ENCODE measurements at places on chromosomes 12 and 14.

DNA sequence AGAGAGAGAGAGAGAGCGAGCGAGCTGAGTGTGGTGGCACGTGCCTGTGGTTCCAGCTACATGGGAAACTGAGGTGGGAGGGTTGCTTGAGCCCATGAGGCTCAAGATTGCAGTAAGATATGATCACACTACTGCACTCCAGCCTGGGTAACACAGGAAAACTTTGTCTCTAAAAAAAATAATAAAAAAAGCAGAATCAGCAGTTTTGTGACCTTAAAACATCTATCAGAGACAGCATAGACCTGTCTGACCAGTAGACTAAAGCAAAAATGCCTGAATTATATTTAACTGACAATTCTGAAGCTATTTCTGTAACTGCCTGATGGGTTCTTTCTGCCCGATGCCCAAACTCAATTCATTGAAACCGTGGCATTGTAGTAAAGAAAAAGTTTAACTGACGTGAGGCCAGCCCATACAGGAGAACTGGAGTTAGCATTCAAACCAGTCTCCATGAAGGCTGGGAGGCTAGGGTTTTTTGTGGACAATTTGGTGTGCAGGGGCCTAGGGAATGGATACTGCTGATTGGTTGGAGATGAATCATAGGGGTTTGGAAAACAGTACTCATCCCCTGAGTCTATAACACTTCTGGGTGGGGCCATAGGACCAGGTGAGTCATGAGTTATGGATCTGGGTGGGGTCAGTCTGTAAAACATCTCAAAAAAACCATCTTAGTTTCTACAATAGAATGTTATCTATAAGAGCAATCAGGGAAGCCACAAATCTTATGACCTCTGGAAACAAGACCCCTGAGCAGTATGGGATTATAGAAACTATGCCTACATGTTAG, 8.0 kb upstream of the RASSF8 start:
- DNase-seq = no peak

GRCh38 chr12:122062832-122063693, 15.5 kb upstream of the MLXIP start:
- no peak for DNase-seq

DNA sequence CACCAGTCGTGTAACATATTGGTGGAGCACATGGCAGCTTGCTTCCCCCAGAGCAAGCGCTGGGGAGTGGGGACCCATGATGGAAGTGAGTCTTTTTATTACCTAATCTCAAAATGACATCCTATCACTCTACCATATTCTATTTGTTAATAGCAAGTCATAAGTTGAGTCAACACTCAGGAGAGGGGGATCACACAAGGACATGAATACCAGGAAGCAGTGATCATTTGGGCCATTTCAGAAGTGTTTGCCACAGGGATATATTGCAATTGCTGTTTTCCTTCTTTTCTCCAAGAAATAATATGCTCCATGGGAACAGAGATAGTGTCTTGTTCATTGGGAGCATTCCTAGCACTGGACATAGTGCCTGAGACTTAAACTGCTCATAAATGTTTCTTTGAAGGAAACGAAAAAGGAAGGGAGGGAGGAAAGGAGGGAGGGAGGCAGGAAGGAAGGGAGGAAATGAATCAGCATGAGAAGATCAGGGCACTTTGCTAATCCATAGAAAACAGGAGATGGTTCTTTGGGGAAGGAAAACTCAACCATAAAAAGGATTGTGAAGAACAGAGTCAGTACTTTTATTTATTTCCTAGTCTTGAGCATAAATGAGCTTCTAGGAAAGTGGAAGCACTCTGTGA, 39.2 kb upstream of the EEA1 start:
- DNase-seq = no peak

DNA sequence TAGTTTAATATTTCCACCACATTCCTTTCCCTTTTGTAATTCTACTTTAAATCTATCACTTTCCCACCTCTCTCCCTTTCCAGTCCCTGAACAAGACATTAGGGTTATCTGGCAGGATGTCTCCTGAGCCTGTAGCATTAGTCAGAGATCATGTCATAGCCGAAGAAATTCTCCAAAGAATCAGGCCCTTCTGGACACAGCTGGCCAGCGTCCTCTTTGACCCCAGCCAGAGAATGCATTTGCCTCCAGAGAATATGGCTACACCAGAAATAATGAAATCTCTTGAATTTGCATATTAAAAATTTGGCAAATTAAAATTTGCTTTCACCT, 56.7 kb downstream of the NTF3 start:
- no peak for DNase-seq

DNA sequence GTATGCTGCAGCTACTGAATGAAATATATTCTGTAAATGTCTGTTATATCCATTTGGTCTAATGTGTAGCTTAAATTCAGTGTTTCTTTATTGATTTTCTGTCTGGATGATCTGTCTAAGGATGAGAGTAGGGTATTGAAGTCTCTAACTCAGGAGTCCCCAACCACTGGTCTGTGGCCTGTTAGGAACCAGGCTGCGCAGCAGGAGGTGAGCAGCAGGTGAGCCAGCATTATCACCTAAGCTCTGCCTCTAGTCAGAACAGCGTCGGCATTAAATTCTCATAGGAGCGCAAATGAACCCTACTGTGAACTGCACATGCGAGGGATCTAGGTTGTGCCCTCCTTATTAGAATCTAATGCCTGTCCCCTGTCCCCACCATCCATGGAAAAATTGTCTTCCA, 329.7 kb upstream of the RGS6 start:
- DNase-seq = no peak

DNA sequence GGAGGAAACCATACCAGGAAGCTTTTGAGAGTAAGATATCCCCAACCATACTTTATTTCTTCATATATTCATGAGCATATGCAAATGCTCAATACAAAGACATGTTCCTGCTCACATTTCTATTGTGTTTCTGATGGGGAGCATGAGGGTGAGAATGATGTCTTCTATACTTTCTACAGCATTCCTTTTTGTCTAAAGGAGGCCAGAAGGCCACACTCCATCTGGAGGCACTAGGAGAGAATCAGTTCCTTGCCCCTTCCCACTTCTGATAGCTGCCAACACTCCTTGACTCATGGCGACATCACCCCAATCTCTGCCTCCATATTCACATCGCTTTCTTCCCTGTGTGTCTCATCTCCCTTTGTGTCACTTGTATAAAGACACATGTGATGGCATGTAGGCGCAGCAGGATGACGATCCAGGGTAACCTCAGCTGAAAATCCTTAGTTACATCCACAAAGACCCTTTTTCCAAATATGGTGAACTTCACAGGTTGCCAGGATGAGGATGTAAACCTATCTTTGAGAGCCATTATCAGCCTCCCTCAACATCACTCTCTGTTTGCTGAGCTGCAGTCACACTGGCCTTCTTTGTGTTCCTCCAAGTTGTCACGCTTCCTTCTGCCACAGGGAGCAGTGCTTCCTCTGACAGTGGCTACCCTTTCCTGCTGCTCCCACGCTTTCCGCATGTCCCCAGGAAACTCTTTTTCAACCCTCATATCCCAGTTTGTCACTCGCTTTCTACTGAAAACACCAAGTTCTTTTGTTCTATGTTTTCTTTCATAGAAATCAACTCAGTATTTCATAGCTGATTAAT, 96.9 kb downstream of the STXBP6 start:
- no peak for DNase-seq

GRCh38 chr14:36052681-36053080, 123.8 kb downstream of the PTCSC3 start:
- DNase-seq = no peak

DNA sequence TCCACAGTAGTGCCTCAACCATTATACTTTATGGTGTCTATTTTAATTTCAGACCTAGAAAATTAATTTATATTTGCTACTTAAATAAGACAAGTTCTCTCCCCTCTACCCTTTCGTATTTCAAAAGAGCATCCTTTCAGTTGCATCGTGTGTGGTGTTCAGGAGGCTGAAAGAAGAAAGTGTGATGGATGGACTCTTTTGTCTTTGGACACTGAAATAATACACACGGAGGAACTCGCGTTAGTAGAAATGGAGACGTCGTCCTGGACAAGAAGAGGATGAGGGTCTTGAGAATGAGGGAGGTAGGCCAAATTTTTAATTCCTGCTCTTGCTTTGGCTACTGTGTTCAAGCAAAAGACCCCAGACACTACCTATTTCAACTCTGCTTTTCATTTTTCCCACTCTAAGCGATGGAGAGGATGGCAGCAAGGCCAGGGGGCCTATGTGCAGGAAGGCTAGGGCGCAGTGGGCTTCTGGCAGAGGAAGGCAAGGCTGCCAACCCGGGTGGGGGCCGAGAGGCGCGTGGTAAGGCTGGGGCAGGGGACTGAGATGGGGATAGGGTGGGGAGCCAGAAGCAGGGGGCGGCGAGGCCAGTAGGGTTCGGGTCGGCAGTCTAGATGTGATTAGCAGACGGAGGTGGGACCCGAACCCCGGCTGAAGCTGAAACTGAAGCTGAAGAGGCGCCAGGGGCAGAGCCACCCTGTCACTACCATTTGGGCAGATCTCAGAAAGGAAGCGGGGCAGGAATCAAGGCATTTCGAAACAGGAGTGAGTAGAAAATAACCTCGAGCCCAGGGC, 722 bp downstream of the TMED8 start:
- peak; percentile 53 for DNase-seq

GRCh38 chr12:34396006-34396860, 373.9 kb downstream of the ALG10 start:
- DNase-seq = no peak

- no peak for DNase-seq
Measured at GRCh38 chr14:100445436-100446088, 122.4 kb downstream of the SLC25A47 start.

- DNase-seq = no peak
Measured at GRCh38 chr14:38171197-38171596, 36.5 kb upstream of the SSTR1 start.

DNA sequence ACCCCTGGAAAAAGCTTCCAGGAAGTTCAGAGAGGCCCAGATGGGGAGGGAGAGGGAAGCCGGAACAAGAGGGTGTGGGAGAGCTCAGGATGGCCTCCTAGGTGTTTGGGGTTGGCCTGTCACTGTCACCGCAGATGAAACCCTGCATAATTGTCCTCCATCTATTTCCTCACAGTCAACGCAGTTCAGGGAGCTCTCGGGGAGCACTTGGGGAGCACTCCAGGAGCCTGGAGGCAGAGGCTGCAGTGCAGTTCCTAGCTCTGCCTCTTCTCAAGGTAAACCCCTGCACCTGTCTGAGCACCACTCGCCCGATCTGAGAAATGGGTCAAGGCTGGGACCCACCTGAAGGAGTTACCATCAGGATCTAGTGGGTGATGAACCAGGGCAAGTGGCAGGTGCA, 194.6 kb upstream of the LHX5 start:
- DNase-seq = no peak

DNA sequence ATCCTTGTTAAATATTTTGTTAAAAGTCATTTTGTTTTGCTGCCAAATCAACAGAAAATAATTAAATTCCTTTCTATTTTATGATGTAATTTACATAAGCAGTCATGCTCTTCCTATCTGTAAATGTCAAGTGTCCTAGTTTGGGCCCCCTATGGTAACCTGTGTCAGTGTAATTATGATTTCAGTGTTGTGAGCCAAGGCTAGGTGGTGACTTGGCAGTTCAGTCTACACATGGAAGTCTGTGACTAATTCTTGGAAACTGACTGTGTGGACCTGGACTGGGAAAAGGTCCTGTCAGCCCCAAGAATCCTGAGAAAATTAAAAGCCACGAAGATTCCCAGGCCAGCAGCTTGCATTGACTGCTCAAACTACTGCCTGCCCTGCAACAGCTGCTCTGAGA, 371.0 kb downstream of the FUT8 start:
- no peak for DNase-seq

GRCh38 chr12:88931598-88931997, 351.3 kb upstream of the KITLG start:
- no peak for DNase-seq

DNA sequence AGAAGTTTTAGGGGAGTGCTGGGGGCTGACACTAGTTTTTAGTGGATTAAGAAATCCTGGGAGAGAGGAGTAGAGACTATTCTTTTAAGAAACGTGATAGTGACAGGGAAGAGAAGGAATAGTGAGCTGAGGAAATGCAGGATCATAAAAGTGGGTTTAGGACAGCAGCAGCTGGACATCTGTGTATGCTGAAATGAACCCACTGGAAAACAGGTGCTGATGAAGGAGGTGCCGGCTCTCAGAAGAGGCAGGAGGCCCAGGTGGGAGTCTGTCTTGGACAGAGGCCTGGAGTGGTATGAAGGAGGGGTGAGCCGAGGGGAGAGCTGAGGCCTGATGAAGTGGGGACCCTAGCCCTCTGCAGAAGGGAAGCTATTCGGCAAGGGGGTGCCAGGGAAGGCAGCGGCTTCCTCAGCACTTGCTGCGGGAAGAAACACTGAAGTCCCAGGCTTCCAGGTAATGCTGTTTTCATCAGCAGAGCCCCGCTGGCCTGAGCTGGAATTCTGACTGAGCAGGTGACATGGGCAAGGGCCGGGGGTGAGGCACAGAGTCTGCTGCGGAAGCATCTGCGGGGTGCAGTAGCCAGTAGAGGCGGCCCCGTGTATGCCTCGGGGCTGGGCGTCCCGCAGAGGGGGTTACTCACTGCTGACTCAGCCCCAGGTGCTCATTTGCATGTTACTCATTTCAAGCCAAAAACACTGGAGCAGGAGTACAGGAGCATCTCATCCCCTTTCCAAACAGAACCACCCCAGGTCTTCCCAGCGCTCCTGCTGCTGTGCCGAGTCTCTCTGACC, 89.7 kb downstream of the TMCC3 start:
- peak; percentile 22 for DNase-seq

DNA sequence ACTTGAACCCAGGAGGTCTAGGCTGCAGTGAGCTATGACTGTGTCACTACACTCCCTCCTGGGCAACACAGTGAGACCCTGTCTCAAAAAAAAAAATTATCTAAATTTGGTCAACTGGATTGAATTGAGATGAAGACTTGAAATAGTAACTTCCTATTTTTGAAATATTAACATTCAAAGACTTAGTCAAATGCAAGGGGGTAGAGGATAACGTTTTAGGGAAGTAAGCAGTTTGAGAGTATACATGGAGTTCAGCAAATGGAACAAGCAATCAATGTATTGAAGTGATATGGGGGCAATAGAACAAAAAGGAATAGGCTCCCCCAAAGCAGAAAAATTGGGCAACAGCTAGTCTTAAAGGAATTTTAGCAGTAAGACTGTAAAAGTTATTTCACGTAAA, 4.6 kb upstream of the MFAP5 start:
- no peak for DNase-seq

- no peak for DNase-seq
Measured at GRCh38 chr14:51869411-51870100, 9.1 kb downstream of the GNG2 start.

DNA sequence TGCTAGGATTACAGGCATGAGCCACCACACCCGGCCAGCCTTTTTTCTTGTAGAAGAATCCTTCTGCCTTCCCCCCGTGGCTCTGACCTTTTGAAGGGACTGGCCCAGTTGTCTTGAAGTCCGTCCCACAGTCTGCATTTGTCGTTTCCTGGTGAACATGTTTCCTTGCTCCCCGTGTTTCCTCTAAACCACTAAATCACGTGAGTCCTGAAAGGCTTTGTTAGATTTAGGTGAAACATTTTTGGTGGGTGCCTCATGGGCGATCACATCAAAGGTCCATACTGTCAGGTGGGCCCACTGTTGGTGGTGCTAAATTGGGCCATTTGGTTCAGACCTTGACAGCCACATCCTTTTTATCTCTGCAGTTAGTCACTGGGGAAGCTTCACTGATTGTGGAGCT, 26.3 kb downstream of the MLXIP start:
- DNase-seq = no peak

Data from hypothalamus (tissue), 51 donors.